Suppressor macrophage treated with lipopolysaccharide for 1 hour (primary cell): ENCODE measurements at places on chromosomes 7 and 10.
A peak's percentile ranks its signal among the peaks of the same experiment; 100 is the strongest.

DNA sequence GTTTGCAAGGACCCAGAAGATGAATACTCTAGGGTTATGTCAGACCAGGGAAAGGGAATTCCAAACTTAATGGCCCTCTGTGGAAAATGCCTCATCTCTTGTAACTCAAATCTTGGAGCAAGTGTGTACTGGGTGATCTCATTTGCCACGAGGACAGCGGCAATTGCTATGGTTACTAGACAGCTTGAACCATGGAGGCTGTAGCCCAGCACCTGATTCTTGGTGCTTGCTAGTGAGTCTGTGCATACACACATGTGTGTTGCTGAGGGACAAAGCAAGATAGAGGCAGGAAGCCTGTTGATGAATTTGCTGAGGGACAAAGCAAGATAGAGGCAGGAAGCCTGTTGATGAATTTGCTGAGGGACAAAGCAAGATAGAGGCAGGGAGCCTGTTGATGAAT is 58.6 kb upstream of the FEZF1 start:
- DNase-seq, result no peak

GRCh38 chr7:95693551-95694333 is 78.6 kb upstream of the DYNC1I1 start:
- DNase-seq, result no peak

DNA sequence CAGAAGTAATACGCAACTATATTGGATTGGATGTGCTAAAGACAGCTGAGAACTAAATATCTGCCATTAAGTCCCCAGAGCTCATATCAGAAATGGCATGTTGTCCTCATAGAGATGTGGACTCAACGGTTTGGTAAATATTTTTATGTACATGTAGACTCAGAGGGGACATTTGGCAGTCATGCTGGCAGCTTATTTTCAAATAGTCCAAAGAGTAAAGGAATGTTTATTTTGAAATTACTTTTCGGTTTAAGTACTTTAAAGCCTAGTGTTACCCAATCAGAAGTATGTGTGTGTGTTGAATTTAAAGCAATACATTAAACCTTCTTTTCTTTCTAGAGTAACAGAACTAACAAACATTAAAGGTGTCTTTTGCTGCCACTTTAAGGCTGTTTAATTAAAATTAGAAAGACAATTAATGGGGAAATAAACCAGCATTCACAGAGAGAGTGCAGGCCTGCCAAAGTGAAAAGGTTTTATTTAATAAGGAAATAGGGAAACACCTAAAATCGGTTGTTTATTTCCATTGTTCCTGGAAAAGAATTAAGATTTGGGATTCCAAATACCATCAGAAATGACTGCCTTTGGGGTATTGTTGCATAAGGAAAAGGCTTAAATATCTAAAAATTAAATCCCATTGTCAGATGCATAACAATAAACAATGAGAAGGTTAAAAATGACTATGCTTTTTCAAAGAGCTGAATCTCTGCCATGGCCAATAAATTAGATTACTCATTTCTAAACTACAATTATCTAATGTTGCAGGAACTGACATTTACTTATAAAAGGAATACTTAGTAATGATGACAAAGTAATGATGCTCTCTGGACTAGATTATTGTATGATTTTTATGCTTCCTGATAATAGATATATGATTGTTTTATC is 113.4 kb upstream of the AHR start:
- no peak for DNase-seq

GRCh38 chr7:23472956-23473843 is 2.9 kb upstream of the IGF2BP3 start:
- no peak for DNase-seq

DNA sequence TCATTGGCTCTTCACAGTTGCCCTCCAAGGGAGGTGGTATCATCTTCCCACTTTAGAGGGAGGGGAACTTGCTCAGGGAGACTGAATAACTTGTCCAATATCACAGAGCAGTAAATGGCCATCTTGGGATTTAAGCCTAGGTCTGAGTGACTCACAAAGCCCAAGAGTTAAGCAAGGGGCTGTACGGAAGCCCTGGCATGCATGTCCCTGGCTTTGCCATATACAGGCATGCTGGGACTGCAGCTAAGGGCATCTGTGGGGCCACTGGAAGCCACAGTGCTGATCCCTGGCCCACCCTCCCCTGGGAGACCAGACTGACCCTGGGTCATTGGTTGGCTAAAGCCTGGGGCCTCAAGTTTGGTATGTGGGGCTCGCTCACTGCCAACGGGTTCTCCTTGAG is 3.1 kb downstream of the VSIR start:
- DNase-seq, result peak; percentile 75
